ENCODE measurements at places on chromosomes 4 and X.

DNA sequence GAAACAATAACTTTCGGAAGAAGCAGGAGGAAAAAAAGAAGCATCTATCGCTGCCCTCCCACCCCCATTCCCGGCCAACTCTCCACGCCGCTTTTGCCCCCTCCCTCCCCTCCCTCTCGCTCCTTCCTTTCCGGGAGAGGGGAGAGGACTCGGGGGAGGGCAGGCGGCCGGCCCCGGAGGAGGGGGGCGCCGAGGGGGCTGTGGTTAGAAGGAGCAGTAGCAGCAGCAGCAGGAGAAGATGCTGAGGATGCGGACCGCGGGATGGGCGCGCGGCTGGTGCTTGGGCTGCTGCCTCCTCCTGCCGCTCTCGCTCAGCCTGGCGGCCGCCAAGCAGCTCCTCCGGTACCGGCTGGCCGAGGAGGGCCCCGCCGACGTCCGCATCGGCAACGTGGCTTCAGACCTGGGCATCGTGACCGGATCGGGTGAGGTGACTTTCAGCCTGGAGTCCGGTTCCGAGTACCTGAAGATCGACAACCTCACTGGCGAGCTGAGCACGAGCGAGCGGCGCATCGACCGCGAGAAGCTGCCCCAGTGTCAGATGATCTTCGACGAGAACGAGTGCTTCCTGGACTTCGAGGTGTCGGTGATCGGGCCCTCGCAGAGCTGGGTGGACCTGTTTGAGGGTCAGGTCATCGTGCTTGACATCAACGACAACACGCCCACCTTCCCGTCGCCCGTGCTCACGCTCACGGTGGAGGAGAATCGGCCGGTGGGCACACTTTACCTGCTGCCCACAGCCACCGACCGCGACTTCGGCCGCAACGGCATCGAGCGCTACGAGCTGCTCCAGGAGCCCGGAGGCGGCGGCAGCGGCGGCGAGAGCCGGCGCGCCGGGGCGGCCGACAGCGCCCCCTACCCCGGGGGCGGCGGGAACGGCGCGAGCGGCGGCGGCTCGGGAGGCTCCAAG, 1.3 kb downstream of the PCDH7 start:
- no peak for DNase-seq

DNA sequence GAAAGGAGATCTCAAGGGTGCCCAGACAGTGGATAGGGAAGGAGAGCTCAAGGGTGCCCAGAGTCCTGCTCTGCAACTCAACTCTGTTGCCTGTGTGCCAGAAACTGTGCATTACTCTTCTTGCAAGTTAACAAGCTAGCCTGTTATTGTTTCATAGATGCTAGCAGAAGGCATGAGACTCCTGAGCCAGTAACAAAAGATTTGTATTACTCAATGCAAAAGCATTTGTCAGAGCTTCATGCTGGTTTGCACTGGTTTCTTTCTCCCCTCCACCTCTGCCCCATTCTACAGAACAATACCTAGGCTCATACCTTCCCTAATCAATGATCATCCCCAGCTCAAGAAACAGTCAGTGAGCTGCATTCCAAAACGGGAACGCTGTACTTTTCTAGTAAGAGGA, 124.5 kb upstream of the NEIL3 start:
- no peak for DNase-seq

- no peak for DNase-seq
Observed at GRCh38 chr4:165443276-165443675, 64.5 kb downstream of the CPE start.

GRCh38 chr4:28548594-28548993, 1688.0 kb downstream of the STIM2 start:
- no peak for DNase-seq

- DNase-seq = no peak
Observed at GRCh38 chr4:1994938-1995337, 13.8 kb downstream of the NELFA start.

DNA sequence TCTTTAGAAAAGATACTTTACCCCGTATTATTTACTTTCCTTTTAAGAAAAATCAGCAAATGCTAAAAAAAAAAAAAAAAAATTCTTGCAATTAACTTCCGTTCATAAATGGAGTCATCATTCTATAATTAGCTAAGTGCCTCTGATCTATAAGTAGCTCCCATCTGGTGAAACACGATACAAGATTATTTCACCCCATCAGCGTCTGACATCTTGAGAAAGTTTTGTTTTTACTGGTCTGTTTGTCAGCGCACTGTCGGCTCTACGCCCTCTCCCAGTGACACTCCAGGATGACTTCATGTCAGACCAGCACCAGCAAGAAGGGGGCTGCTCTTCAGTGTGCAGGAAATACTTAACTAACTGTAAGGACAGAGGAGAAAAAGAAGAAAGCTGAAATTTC, 108.3 kb downstream of the AFAP1 start:
- no peak for DNase-seq

DNA sequence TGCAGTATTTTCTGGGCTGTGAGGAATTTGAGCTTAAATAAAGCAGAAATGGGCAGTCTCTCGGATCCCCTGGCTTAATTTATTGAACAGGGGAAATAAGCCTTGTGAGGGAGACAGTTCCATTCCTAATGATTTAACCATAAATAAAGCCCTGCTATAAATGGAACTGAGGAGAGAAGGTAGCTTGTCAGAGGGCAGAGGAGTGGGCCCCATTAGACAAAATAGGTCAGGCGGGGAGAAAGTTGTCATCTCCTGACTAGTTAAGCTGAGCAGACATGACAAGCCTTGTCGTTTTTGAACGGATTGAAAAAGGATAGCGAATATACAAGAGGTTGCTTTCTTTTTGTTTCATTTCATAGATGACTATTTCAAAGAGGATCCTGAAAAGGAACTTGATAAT, 39.3 kb downstream of the SMPX start:
- no peak for DNase-seq

- no peak for DNase-seq
Observed at GRCh38 chr4:125951261-125951887, 636.6 kb downstream of the FAT4 start.

DNA sequence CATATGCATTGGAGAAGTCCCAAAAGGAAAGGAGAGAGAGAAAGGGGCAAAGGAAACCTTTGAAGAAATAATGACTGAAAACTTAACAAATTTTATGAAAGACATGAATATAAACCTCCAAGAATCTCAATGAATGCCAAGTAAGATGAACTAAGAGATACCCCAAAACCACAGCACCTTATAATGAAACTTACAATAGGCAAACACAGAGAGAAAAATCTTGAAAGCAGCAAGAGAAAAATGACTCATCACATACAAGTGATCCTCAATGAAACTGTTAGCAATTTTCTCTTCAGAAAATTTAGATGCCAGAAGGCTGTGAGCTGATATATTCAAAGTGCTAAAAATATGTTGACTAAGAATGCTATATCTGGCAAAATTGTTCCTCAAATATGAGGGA, 10.1 kb downstream of the SMIM10L2A start:
- DNase-seq = no peak

All from activated CD8-positive, alpha-beta memory T cell treated with anti-CD3 and anti-CD28 coated beads for 4 hours (primary cell).